T47D (cell line): ENCODE measurements at places on chromosomes 3 and 15.

DNA sequence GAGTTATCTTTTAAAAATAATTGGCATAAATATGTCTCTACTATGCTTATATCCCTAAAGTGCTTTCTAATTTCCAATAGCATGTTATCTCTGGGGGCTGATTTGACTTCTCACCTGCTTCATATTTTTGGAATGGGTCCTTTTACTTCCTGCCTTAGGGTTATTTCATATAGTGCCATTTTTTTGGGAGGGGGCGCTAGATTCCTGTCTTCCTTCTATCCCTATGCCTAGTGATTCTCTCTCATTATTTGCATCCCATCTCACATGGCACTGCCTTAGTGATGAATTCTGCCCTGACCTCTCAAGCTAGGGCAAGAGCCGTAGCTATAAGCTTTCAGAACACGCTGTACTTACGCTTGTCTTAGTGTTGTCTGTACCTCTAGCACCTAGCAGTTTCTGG lies 150.3 kb upstream of the SLITRK3 start:
- no peak for DNase-seq

GRCh38 chr3:127535901-127536829 lies 54.4 kb downstream of the TPRA1 start:
- DNase-seq = no peak

DNA sequence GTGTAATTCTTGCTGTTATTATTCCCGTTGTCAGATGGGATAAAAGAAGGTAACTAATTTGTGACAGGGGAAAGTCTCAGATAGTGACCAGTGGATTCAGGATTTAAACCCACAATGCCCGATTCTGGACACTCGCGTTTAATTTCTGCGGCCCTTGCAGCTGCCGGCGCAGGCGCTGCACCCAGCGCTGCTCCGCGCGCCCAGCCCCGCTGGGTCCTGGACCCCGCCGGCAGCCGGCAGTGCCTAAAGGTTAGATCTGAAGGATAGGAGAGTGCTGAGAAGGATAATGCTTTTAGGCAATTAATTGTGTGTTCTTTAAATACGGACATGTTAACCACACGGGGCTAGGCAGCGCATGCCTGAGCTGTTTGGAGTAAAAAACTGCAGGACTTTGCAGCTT lies 3.6 kb upstream of the MKRN3 start:
- DNase-seq = no peak

DNA sequence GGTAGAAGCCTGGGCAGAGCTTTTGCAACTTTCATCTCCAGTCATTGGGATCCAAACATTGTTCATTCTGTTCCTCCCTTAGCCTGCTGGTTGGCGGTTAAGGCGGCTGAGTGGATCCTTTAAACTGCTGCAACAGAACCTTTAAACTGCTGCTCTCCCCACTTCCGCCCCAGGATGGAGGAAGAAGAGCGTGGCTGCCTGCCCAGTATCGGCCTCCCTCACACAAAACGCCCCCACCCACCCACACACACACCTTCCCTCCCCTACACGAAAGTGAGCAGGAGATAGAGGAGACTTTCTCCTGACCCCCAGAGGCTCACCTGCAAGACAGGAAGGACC lies 460 bp upstream of the ZMAT3 start:
- DNase-seq = no peak

- no peak for DNase-seq
Measured at GRCh38 chr3:119160815-119161214, 12.6 kb upstream of the UPK1B start.

DNA sequence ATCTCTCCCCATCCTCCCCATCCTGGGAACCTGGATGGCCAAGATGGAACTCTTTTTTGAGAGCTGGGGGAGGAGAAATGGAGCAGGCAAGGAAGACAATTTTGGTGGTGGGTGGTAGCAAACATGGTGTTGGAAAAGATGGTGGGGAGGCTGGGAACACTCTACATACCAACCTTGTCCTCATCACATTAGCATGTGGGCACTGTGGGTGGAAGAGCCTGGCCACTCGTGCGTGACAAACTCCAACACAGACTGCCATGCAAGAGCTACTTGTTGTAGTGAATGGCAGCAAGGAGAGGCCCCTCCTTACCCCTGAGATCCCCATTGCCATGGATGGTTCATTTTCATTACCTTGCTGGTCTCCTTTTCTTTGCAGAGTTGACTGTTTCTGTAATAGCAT lies 262.6 kb downstream of the RPLP1 start:
- DNase-seq = no peak

DNA sequence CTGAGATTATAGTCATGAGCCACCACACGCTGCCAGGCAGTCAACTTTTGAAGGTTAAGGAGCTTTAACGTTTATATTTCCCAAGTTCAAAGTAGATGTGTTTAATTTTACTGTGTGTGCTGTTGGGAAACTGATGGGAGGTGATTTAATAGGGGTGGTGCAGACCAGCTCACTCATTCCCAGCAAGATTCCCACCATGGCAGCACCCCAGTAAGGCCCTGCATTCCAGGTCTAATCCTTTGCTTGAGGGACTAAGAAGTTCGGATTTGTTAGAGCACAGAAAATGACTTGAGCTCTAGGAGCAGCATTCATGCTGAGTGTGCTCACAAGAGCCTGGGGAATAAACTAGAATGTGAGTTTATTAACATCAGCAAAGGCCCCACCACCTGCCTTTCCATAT lies 25.2 kb downstream of the TSEN2 start:
- DNase-seq = no peak

GRCh38 chr3:109852283-109852682 lies 514.9 kb upstream of the DPPA4 start:
- DNase-seq = no peak

- no peak for DNase-seq
Measured at GRCh38 chr3:72459588-72459987, 388.7 kb downstream of the SHQ1 start.

GRCh38 chr3:122263974-122264588 lies 61.0 kb upstream of the CSTA start:
- DNase-seq = no peak

DNA sequence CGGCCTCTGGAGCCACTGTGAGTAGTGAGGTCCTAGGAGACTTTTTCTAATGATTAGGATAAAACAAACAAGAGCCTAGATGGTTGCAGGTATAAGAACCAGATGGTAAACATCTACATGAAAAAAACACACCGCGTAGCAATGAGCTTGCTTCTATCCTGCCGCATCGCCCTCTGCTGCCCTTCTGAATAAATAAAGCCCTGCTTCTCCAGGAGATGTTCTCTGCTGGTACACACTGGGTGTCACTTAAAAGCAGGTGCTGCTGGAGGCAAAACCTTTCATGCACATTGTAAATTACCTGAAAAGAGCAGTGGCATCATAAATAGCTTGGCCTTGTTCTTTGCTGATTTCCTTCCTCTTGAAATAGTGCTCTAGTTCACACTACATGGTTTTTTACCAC lies 164.4 kb upstream of the TOPAZ1 start:
- no peak for DNase-seq

- peak; percentile 56 for DNase-seq
Measured at GRCh38 chr15:20272422-20273184, 269.0 kb downstream of the GOLGA6L6 start.

GRCh38 chr3:4250064-4250463 lies 53.1 kb upstream of the SETMAR start:
- DNase-seq = no peak

- no peak for DNase-seq
Measured at GRCh38 chr3:60456180-60456579, 795.1 kb downstream of the FHIT start.

DNA sequence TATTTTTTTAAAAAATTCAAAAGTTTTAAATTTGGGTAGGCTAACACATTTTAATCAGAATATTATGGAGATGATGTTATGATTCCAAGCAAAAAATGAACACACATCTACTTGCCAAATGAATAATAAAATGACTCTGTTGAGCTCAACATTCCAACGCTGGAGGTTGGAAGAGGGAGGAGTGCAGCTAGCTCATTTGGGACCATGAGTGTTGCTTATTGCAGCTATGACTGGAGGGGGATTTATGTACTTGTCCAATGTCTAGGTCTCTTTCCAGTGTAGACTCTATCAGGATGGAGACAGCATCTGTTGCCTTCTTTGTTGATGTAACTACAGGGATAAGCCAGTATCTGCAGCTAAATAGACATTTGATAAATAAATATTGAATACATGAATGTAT lies 310.6 kb downstream of the CACNA2D3 start:
- DNase-seq = no peak

GRCh38 chr3:81684751-81685395 lies 76.6 kb downstream of the GBE1 start:
- DNase-seq = no peak

DNA sequence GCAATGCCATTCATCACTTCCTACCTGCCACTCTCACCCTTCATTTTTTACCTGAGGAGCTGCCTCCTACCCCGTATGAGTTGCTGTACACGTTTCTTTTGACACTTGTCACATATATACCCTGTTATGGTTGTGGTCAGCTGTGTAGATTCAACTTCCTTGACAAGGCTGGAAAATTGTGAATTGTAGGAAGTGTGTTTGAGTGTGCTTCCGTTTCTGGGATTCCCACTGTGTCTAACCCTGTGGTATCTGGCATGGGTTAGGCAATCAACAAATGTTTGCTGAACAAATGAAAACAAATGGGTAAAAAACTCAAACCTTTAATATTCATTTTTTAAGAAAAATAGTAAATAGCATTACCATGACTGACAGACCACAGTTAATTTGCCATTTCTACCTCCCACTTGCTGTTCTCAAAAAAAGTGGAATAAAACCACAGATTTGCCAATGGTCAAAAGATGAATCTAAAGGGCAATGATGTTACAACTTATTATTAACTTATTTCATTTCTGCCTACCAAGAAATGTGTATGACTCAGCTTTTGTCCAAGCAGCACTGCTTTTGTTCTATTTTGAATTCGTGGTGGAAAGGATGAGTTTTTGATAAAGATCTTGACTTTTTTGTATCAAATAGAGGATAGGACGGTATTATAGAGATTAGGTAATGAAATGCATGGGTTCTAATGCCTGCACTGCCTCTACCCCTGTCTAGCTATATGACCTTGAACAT lies 404.6 kb downstream of the LPP start:
- DNase-seq = no peak

DNA sequence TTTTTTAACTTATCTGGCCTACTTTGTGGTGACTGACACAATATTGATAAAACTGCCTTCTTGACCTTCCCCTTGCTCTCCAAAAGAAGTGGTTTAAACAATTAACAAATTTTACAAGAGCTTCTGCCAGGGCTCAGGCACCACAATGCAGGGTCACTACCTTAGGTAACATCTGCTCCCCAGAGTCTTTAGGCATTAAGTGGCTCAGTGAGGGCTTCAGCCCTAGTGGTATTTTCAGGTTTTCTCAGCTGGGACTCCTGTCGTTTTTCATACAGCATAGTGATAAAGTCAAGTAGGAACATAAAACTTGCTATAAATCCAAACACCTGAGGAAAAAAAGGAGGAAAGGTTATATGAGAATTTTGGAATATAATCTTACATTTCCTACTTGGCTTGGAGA lies 18.9 kb downstream of the CMTM6 start:
- DNase-seq = no peak

- DNase-seq = no peak
Measured at GRCh38 chr3:152291649-152292066, 22.9 kb downstream of the MBNL1 start.

DNA sequence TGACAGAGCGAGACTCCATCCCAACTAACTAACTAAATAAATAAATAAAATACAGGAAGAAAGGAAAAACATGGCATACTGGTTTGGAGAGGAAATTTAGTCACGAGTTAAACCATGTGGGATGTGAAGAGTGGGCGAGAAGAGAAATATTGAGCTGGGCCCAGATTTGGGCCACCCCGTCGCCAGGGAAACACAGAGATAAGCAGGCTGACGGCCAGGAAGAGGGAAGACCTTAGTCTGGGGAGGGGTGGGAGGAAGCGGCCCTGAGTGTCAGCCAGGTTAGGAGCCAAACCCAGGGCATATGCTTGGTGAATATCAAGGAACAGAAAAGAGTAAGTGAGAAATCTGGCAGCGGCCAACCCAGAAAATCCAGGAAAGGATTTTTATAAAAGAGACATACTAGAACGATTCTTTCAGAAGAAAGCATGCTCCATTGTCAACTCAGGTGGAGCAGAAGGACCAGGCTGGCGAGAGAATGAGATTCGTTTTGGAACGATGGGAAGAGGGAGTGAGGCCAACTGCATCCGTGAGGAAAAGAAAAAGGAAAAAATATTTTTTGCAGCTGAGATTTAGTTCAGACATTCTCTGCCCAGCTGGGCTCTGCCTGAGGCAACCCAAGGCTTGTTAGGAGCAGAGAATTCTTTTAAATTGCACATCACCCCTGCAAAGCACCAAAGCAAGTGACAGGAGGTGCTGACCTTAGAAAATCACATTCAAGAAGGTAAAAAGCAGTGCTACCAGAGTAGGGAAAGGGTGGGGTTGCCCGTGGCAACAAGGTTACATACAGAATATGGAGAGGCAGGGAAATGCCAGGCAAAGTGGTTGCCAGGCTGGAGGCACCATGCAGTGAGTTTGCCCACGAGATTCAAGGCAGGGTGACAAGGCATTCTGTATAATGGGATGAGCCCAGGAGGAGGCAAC lies 59.3 kb upstream of the RAD18 start:
- DNase-seq = no peak

GRCh38 chr3:127062926-127063325 lies 80.0 kb downstream of the PLXNA1 start:
- no peak for DNase-seq

GRCh38 chr3:94794563-94794962 lies 731.7 kb downstream of the NSUN3 start:
- DNase-seq = peak; percentile 63

- no peak for DNase-seq
Measured at GRCh38 chr3:154552338-154552737, 122.3 kb upstream of the GPR149 start.

DNA sequence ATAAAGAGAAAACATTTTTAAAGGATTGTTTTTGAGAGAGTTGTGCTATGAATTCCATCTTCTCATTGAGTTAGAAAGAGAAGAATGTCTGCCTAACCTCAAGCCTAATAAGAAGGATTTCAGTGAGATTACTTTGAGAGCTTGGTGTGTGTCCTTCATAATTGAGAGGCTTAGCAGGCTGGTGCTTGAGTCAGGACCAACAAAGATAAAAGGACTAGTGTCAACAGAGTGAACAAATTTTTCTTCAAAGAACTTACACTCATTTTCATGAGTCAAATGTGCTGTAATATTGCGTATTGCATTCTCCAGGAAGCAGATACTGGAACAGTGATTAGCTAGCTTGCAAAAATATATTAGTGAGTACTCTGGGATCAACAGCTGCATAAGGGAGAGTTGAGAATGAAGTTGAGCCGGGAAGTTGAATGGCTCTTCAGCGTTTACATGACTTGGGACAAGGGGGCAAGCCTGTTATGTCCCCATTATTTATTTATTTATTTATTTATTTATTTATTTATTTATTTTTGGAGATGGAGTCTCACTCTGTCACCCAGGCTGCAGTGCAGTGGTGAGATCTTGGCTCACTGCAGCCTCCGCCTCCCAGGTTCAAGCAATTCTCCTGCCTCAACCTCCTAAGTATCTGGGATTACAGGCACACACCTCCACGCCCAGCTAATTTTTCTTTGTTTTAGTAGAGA lies 37.5 kb upstream of the SLITRK3 start:
- no peak for DNase-seq
